GM18507 (cell line): ENCODE measurements at places on chromosomes 3 and 15.

GRCh38 chr3:5302661-5303060 is 115.2 kb downstream of the EDEM1 start:
- DNase-seq = no peak

DNA sequence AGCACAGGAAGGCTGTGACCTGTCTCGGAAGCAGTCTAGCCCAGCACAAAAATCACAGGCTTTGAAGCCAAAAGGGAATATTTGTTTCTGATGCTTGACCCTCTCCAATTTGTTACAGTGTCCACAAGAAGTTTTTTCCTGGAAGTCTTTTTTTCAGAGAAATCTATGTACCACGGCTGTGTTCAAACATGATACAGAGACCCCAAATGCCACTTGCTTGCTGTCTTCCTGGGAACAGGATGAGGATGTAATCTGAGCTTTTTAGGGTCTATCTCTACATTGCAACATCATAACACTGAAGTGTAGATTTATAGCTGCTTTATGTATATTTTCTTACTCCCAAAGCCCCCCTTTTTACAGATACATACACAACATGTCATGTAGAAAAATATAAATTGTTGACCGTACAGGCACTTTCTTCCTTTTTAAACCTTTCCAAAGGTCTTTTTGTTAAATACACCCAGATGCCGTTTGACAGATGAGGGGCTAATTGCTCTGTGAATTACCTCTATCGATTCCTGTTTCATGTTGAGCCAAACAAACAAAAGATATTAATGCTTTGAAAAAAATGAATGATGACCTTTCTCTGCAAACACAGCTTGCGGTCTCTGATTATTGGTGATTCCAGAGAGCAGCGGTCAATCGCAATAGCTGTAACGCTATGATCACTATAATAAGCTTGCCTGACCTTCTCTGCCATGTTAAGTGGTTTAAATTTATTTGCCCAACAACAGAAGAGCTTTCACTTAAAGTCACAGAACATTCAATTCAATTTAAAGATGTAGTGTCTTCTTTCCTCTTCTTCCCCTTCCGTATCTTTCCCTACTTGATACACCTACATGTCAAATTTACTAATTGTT is 875.9 kb upstream of the NR2F2 start:
- DNase-seq = no peak

DNA sequence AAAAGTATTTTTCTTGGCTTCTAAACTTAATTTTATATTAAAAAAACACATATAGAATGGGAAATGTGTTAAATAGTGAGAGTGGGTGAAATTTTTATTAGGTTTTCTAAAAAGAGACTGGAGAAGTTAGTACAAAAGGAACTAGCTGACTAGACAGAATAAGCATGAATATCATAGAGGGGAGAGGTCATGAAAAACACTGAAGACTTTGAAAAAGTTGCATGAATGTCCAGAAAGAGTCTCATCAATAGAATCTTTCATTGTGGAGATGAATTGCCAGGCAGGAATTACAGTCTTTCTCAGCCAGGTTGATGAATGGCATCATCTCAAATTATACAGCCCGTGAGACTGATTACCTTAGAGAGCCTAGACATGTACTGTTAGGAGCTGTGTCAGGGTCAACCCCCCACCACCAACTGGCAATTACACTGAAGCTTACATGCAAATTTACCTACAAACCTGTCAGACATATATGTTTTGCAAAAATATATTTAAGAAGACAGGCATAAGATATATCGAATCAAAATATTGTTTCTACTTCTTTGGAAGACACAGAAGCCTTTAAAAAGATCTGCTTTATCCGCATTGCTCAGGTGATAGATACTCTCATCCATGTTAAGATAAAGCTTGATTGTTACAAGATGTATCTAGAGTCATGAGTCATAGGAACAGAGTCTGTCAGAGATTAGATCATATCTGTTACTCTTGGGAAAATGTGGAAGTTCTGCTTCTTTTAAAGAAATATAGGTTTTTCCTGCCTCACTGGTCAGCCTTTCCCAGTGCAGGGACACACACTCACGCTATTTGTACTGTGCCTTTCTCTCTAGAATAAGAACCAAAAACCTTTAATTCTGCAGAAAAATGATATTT is 34.8 kb upstream of the PFN2 start:
- DNase-seq = no peak

DNA sequence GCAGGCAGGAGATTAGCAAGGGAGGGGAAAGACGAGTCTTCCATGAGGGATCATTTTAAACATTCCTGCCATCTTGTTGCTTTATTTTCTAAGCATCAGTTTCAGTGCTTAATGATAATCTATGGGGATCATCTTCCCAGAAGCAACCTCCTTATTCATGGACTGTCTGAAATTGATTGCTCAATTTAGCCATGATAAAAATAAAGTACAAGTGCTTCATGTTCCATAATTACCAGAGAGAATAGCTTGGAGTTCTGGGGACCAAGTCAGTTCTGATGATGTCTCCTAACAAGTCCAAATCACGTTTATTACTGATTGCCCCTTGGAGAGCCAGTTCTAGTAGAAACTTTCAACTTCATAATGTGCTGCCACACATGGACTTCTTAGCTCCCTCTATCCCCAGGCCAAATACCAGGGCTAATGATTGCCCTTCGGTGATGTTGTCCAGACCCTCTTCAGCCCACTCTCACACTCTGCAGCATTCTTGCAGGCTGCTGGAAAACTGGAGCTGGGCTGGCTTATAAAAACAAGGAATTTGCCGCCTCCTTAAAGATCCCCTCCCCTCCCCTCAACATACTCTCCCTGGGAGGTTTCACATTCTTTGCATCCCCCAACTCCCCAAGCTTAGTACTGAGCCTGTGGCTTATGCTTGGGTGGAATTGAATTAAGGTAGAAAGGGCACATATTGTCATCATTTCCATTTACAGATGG is 222.1 kb upstream of the ADAMTS9 start:
- DNase-seq = no peak

DNA sequence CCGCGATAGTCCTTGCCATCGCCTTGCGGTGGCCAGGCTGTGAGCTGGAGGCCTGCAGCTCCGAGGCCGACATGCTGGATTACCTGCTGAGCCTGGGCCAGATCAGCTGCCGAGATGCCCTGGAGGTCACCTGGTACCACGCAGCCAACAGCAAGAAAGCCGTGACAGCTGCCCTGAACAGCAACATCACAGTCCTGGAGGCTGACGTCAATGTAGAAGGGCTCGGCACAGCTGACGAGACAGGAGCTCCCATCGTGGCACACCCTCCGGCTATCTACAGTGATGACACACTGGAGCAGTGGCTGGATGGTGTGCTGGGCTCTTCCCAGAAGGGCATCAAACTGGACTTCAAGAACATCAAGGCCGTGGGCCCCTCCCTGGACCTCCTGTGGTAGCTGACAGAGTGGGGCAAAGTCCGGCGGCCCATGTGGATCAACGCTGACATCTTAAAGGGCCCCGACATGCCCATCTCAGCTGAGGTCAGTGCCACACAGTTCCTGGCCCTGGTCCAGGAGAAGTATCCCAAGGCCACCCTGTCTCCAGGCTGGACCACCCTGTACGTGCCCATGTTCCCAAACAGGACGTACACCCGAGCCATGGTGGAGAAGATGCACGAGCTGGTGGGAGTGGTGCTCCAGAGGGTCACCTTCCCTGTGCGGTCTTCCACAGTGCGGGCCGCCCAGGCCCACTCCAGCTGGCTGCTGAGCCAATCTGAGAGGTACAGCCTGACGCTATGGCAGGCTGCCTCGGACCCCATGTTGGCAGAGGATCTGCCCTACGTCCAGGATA is 70.2 kb downstream of the FAM43A start:
- no peak for DNase-seq

GRCh38 chr3:114887806-114888205 is 259.3 kb downstream of the ZBTB20 start:
- no peak for DNase-seq

GRCh38 chr3:23712656-23713559 is 92.8 kb upstream of the UBE2E1 start:
- no peak for DNase-seq
